ENCODE measurements at places on chromosomes 13 and 19.
A peak's percentile ranks its signal among the peaks of the same experiment; 100 is the strongest.

DNA sequence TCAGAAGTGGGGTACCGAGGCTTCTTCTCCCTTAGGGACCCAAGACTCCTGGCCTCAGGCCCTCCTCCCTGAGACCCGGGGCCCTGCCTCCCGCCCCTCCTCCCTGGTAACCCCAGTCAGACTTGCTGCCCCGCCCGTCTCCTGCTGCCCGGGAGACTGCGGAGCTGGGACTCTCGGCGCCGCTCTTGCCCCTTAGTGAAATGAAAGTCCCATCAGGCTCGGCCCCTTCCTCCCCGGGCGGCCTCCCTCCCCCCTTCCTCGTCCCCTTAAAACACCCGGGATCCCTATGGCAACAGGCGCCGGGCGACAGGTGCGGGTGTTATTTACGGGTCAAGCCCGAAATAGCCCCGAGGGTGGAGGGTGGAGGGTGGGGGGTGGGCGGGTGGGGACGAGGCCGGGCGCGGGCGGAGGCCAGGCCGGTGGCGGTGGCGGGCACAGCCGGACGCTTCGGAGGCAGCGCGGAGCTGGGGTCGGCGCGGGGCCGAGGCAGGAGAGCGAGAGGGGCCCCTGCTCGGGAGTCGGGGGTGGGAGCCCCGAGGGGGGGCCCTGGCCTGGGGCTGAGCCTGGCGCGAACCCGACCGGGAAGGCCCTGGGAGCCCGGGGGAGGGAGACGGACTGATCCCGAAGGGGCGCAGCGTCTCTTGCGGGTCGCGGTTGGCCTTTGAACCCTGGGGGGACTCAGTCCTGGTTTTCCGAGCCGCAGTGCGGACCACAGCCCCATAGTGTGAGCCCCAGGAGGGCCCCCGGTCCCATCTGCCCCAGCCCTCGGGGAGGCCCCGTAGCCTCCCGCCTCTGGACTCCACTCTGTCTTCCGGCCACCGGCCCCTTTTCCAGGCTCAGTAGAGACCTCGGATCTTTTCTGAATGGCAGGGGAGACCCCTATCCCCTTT lies at the start of gene CACNG6:
Gene CACNG6, plus strand, starts transcription at position 414 of the 890 bp plus-strand sequence. CDS start 1,241 bp downstream, outside the sequence.
- no peak for DNase-seq

DNA sequence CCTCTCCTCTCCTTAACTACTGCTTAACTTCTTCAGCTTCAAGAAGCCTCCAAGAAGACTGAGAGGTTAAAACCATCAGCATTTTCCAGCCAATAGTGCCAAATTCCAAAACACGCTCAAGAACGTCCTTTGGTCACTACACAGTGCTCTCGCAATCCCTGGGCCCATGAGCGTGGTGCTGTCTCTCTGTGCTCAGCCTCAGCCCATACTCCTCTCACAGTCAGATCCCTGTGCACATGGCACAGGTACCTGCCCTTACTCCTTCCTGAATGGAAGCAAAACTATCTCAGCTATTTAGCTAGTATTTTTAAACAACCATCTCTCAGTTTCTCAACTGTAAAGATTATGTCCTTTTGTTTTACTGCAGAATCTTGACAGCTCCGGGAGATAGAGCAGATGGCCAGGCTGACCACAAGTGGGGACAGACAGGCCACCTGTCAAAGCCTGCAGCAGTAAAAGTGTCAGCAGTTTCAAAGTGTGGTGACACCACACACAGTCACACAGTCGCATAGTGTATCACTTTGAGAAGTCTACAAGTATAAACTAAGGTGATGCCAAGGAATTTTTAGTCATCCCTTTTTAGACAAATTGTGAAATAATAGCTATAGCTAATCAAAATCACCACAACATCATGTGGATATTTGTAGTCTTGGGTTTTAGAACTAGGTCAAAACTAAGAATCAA lies 35.7 kb downstream of the DZIP1 start:
- no peak for DNase-seq

GRCh38 chr19:23804676-23805075 lies 46.0 kb upstream of the ZNF681 start:
- no peak for DNase-seq

DNA sequence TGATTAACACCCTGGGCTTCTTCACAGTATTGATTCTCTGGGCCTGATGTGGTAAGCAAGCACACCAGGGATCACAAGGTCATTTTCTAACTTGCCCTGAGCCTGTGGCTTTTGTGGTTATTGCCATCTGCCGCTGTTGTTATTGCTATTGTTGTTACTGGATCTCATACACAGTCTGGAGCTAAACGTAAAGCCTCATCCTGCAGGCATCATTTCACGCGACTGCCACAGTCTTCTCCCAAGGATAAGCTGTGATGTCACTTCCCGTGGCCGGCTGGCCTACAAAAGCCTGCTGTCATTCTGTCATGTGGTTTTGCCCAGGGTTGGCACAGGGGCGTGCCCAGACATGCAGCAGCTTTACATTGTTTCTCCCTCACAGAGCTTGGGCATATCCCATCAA lies 154.0 kb upstream of the GPR12 start:
- no peak for DNase-seq

DNA sequence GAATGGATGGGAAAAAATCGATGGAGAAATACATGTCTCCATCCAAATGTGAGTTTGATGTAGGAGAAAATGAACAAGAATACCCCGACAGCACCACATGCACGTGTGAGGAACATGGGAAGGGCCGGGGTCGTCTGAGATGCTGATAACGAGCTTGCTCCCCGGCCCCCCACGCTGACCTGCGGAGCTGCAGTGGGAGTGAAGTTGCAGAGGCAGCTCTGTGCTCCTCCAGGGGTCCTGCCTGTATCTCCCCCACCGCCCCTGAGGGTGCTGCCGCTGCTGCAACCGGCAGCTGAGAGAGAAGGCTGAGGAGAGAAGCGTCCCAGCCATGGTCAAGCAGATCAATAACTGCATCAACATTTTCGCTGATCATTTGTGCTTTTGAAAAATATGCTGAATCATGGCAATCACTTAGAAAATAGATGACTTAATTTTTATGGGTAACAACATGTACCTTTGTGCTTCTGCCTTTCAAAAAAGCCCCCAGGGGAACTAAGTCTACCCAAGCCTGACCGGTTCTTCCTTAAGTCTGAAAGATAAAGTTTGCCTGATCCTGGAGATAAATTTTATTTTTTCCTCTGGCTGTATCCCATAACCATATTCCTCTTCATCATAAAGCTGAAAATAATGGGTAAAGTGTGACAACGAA lies 18.2 kb upstream of the NAXD start:
- no peak for DNase-seq

- DNase-seq: no peak
Measured at GRCh38 chr13:53198736-53199135, 170.1 kb downstream of the OLFM4 start.

DNA sequence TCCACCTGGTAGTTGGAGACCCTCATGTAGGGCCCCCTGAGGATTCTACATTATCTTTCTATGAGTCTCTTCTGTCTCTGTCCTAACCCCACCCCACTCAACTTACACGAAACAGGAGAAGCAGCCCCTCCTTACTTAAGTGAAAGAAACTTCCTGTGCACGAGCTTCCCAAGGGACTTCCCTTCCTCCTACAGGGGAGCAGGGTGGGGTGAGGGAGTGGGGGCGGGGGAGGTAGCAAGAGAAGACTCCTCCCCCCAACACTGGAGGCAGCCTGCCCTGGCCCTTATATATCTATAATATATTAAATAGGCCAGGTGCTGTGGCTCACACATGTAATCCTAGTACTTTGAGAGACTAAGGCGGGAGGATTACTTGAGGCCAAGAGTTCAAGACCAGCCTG lies 5.5 kb upstream of the PDE4C start:
- no peak for DNase-seq

DNA sequence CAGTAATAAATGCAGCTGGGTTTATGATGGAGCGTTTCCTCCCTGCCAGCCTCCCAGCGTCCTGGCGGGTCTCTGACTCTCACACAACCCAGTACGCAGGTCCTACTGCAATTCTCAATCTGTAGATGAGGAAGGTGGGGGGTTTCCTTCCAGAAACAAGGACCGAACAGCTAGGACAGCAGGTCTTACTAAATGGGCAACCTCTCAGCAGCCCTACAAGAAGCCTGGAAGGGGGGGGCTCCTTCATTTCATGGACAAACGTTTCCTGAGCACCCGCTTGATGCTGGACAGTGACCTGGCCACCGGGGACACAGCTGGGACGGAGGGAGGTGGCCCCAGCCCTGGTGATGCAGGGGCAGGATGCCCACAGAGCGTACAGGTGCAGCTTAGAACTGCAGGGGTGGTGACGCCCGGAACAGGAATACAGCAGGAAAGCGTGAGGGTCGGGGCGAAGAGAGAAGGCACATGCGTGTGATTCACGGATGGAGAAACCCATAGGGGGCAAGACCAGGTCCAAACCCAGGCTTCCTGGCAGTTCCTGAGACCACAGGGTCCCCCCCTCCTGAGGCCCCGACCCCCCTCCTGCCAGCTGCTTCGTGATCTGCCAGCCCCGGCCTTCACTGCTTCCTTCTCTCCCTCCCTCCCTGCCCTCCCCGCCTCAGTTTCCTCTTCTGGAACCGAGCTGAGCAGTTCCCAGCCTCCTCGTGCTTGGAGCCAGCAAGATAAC lies 732 bp upstream of the C2CD4C start:
- DNase-seq: no peak

DNA sequence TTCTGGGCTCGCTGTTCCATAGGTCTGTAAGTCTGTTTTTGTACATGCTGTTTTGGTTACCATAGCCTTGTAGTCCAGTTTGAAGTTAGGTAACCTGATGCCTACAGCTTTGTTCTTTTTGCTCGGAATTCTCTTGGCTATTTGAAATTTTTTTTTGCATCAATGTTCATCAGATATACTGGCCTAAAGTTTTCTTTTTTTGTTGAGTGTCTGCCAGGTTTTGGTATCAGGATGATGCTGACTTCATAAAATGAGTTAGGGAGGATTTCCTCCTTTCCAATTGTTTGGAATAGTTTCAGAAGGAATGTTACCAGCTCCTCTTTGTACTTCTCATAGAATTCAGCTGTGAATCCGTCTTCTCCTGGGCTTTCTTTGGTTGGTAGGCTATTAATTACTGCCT lies 397.8 kb upstream of the HTR2A start:
- DNase-seq: no peak

DNA sequence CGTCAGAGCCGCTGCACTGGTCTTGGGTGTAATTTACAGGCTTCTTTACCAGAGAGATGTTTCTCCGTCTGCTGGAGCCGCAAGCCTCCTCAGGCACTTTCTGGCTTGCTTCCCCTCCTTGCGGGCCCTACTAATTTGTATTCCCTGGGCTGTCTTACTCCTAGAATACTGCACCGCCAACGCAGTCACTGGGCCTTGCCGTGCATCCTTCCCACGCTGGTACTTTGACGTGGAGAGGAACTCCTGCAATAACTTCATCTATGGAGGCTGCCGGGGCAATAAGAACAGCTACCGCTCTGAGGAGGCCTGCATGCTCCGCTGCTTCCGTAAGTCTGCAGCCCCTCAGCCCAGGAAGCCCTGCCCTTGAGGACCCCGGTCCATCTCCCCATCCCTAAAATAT lies 14.1 kb upstream of the C19orf33 start:
- DNase-seq: no peak

GRCh38 chr19:5696196-5697021 lies 6.3 kb downstream of the RPL36 start:
- no peak for DNase-seq

- DNase-seq: peak; percentile 76
Measured at GRCh38 chr19:35013041-35013819, 13.1 kb downstream of the GRAMD1A start.

GRCh38 chr19:4523306-4524110 lies 5.2 kb upstream of the PLIN4 start:
- DNase-seq: no peak

- no peak for DNase-seq
Measured at GRCh38 chr19:17915940-17916593, 16.7 kb upstream of the CCDC124 start.

DNA sequence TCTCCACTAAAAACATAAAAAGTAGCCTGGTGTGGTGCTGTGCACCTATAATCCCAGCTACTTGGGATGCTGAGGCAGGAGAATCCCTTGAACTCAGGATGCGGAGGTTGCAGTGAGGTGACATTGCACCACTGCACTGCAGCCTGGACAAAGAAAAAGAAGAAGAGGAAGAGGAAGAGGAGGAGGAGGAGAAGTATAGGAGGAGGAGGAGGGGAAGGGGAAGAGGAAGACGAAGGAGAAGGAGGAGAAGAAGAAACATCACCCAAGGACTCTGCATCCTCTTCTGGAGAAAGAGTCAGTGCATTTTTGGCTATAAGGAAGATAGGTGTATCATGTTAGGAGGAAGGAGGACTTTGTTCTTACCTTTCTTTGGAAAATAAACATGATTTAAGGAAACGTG lies 13.0 kb upstream of the FPR3 start:
- no peak for DNase-seq

GRCh38 chr19:10961073-10961860 lies 437 bp downstream of the SMARCA4 start:
- DNase-seq: no peak

- no peak for DNase-seq
Measured at GRCh38 chr19:34461375-34462100, 20.0 kb upstream of the WTIP start.

- DNase-seq: no peak
Measured at GRCh38 chr19:49870309-49870901, 3.0 kb upstream of the PNKP start.

DNA sequence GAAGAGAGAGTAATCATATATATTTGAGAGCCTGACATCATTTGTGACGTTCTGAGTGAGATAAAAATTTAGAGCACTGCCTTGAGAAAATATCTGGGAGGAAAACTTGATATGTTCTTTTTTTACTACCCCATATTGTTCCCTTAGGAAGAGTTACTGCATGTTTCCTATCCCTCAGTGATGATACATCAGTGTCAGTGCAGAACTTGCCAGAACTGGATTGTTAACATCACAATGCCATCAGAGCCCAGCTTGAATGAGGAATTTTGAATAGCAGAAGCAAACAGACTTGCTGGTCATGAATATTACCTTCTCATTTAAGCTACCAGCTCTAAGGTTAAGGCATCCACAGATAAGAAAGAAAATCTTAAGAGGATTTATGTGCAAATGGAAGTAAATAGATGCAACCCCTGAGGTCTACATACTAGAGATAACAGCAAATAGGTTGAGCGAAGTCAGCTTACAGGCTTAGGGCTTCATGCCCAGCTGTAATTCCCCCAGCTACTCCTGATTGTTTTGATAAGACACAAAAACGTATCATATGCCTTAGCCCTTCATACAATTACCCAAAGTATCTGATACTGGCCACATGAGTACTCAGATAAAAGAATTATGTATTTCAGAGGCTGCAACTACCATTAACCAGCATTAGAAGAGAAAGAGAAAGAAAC lies 313.7 kb upstream of the ATXN8OS start:
- no peak for DNase-seq

GRCh38 chr13:101272886-101273285 lies 143.4 kb downstream of the NALCN start:
- DNase-seq: no peak

- DNase-seq: no peak
Measured at GRCh38 chr13:60351326-60351725, 45.7 kb upstream of the TDRD3 start.
